ENCODE measurements at places on chromosomes 2 and 18.

DNA sequence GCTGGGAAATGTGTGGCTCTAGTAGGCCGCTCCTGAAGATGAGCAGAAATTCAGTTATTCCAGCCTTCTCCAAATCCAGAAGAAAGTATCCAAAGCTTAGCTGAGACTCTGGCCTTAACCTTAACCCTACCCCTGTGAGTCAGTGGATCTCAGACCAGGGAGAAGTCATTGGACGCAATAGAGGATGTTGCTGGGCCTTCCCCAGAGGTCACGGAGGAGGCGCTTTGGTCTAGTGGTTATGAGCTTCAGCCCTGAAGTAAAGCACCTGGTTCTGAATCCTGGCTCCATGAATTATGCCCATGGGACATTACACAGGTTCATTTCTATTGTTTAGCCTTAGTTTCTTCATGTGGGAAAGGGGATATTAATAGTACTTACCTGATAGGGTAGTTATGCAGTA, 24.0 kb downstream of the PKDCC start:
- DNase-seq = no peak

DNA sequence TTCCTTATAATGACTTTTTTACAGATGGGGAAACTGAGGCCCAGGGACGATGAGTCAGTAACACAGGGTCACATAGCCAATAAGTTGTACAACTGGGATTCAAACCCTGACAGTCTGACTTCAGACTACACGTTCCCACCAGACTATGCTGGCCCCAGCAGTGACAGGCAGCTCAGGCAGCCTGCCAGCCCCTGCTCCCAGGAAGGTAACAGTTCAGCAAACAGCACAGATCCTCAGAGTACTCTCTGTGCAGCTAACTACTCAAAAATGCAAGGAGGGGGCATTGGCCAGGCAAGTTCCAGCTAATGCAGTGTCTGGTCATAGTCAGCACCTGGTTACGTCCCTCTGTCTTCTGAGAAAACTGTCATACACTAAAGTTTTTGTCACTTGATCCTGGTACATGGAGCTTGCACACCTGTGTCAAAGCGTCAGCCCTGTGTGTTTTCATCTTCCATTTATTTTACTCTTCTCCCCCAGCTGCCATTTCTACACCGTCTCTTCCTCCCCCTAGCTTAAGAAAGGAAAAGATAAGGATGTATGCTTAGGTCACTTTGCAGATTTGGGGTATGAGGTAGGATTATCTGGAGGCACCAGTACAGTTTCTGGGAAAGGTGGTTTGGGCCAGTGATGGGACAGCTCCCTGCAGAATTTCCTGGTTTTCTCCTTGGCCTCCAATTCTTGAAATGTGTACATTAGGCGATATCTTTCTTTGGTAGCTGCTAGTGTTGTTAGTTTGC, 4.5 kb downstream of the SMARCAL1 start:
- no peak for DNase-seq

DNA sequence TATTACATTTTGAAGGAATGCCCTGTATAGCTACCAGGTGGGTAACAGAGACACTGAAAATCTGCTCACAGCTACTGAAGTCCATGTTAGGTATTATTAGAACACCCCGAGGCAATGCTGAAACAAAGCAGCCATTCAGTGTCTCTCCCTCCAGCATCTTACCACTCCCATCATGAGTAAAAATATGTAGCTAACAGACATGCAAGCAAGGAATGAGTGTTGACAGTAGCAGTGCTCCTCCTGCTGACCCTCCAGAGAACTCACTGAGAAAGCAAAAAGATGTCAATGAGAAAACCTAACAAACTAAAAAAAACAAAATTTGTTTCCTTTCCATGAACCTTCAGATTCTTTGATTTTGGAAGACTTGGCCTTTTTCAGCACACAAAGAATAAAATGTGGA, 393.9 kb downstream of the LRRTM1 start:
- DNase-seq = no peak

- DNase-seq = no peak
Measured at GRCh38 chr2:75303227-75303626, 103.9 kb upstream of the TACR1 start.

GRCh38 chr2:26396734-26397298, 4.9 kb upstream of the DRC1 start:
- DNase-seq = no peak

DNA sequence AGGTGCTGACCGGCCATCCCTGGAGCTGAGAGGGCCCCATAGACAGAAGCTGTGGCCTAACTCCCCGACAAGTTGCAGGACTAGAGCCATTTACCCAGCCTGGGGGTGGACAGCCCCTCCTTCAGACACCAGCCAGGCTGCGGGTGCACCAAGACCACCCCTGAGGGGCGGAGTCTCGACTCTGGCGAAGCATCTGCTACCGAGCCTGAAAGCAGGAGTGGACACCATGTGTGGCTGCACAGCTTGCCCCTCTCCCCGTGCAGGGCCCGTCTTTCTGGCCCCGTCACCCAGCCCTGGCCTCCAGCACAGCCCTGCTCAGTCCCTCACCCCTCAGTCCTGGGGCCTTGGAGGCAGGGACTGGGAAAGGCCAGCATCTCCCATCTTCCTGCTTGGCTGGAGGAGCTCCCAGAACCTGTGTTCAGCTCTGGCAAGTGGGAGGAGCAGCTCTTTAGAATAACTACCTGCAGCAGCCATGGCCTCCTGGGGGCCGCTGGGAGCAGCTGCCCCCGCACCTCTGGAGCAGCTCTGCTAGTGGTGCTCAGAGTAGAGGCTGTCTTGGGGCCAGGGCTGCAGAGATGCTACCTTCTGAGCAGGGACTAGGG, 275.8 kb downstream of the NDUFA10 start:
- DNase-seq = no peak

GRCh38 chr2:224778474-224778877, 62.3 kb upstream of the CCDC195 start:
- no peak for DNase-seq

DNA sequence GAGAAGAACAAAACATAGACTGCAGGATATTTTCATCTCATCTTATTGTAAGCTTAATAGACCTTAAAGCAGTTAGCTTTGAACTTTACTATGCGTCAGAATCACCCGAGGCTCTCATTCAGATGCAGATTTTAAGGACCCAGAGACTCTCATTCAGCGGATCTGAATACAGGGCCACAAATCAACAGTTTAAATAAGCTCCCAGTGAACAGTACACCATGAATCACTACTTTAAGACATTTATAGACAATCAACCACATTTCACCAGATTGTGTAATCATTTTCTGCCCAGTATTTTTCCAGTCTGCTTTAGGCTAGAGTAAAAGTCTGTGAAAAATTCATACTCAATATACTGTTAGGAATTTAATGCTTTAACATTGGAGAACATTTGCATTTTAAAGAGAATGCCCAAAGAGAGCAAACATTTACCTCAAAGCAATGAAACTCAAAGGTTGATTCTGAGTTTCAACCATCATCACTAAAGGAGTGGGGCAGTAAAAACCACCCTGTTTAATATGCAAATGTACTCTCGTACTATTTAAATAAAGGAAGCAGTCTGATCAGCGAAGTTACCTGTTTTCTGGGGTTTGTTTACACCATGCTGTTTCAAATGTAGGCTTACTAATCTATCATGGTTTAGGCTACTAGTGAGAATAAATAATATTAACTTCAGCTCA, 11.0 kb upstream of the ALPK2 start:
- DNase-seq = no peak

DNA sequence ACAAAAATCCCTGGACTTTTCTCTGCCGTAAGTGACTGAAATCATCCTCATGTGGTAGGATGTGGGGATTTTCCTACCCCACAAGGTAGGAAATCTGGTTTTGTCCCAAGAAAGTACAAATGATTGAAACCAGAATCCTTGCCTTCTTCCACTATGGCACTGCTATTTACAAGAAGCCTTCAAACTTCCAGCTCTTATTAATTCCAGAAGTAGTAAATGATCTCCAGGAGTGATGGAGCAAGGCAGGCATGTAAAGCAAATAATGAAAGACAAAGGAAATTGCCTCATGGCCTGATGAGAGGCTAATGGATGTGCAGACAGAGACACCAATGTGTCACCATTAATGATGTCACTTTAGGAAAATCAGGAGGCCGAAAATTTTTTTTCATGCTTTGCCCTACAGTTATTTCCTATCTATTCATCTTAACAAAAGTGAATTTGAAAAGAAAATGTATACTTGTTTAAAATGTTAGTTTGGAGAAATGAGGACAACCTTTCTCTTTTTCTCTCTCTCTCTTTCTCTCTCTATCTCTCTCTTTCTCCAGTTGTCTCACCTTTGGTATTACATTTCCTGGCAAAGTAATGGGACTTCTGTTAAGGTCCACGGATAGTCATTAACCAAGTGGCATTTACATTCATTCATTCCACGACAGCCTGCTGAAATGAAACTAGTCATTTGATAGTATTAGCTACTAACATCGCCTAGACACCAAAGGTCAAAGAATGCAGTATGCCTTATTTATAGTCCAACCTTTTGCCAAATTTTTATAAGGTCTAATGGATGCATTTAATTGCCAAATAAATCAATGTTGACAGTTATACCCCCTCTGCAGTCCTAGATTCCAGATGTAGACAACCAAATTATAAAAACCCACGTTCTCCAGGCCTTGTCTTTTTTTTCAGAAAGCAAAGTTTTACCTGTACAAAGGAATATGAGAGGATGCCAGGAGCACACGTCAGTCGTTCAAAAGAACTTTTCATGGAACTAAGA, 5.0 kb upstream of the EVA1A start:
- DNase-seq = no peak

GRCh38 chr18:28511413-28511821, 334.5 kb upstream of the CDH2 start:
- no peak for DNase-seq

GRCh38 chr2:55084641-55085040, 34.4 kb upstream of the RTN4 start:
- DNase-seq = no peak

- DNase-seq = no peak
Measured at GRCh38 chr18:68874361-68874760, 76.5 kb downstream of the CCDC102B start.

DNA sequence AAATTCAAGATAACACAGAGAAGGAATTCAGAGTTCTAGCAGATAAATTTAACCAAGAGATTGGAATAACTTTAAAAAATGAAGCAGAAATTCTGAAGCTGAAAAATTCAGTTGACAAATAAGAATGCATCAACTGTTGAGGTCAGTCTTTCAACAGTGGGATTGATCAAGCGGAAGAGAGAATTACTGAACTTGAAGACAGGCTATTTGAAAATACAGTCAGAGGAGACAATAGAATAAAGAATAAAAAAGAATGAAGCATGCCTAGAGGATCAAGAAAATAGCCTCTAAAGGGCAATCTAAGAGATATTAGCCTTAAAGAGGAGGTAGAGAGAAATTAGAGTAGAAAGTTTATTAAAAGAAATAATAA, 27.7 kb upstream of the ITGAV start:
- DNase-seq = no peak

DNA sequence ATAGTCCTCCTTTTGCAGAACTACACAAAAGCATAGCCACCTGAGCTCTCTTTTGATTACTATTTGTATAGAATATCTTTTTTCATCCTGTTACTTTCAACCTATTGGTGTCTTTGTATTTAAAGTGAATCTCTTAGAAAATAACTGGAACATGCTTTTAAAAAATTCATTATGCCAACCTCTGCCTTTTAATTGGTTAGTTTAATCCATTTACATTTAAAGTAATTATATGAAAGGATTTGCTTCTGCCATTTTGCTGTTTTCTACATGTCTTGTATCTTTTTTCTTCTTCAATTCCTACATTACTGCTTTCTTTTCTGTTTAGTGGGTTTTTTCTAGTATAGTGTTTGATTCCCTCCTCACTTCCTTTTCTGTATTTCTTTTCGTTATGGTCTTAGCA, 407.5 kb upstream of the ZEB2 start:
- no peak for DNase-seq

DNA sequence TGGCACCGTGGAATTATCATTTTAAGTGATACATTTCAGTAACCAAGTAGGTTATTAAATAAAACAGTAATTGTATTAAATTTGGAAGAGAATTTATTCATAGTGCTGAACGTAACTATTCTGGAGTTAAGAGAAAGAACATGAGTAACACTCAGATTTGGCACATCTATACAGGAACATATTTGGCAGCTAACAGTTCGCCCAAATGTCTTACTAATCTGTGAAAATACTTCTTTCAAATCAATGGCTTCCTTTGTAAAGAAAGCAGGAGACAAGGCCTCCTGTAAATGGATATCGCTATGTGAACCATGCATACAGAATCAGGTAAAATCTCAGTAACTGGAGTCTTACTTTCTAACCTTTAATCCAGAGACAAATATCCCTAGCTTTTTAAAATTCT, 64.4 kb downstream of the ZNF516 start:
- DNase-seq = no peak

DNA sequence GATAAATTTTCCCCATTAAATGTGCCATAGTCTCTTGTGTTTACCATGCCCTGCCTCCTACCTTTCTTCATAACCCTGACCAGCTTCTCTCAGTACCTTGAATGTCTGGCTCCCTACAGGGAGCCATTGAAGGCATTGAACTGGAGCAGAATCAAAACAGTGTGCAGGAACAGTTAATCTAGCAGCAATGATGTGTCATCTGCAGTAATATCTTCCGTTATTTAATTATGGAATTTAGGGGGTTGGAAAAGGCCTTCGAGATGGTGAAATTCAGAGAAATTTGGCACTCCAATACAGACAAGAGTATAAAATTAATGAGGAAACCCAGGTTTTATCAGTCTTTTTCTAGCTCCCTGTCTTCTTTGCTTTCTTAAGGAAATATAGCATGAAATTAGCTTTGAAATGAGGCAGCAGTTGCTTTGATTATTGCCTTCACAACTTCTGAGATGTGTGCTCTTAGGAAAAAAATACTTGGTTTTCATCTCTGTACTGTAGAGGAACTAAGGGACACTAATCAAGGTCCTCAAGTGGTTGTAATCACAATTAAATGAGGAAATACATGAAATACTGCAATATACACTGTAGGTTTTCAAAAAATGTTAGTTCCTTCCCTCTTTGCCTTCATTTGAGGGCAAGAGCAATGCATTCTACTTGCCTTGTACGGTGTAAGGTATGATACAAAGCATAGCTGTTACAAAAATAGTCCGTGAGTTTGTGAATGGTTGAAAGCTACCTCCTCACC, 369.1 kb downstream of the SETBP1 start:
- DNase-seq = no peak

GRCh38 chr2:70830366-70830765, 5.2 kb downstream of the CD207 start:
- DNase-seq = no peak

DNA sequence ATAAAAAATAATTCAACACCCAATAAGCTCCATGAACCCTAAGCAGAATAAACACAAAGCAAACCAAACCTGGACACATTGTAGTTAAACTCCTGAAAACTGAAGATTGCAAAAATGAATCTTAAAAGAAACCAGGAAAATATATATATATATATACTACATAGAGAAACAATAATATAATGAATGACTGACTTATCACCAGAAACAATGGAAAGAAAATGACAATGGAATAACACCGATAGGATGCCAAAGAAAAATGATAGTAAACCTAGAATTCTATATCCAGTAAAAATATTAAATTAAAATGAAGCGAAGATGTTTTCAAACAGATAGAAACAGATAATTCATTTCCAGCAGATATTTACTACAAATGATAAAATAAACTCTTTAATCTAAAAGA, 346.9 kb downstream of the IRS1 start:
- no peak for DNase-seq

Measured in activated gamma-delta T cell (primary cell).